ENCODE measurements at places on chromosomes 12 and 14. TPM values are rescaled to one million over a fixed set of nuclear protein-coding genes. Genes with fewer than 3 reads are reported as not detected.
A peak's percentile ranks its signal among the peaks of the same experiment; 100 is the strongest.

Gene HAL
- 146 TPM for total RNA-seq

GRCh38 chr12:3491938-3492792 lies 1.2 kb downstream of the PRMT8 start:
- no peak for DNase-seq
- no peak overlapping the region for H3K27ac ChIP-seq
- no peak overlapping the region for H3K4me3 ChIP-seq
- H3K4me1 ChIP-seq: peaks cover 15% of the 10 kb centered on the region

DNA sequence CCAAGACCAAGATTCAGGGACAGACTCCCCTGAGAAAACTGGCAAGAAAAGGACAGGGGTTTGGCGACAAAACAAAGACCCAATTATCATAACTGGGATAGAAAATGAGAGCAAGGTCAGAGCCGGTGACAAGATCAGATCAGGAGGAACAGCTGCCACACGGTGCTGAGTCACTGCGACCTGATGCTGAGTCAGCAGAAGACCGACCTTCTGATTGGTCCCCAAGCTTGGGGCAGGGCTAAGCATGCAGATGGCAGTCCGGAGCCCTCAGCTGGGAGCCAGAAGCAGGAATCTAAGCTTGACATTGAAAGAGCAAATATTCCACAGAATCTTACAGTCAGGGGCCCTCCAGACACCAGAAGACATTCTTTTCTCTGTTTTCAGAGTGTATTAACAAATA lies 19.1 kb upstream of the ARMH4 start:
- peak overlapping the region; percentile 18 for H3K4me3 ChIP-seq
- H3K27ac ChIP-seq: peak overlapping the region; percentile 41
- no peaks in the 10 kb centered on the region for H3K27me3 ChIP-seq
- H3K4me1 ChIP-seq: peaks cover 8% of the 10 kb centered on the region

DNA sequence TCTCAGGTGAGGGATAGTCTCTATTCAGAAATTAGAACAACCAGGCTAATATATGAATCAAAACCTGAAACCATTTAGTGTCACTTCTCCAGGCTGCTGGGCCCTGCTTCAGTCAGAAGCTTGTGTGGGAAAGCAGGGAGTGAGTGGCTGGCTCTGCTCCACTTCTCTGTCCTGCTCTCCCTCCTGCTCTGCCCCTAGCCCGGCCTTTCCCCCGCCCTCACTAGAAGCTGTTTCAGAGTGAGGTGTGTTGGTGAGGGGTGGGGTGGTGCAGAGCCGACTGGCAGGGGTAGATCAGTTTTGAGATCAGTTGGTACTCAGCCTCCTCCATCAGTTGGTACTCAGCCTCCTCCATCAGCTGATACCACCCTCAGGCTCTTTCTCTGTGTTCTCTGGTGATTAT lies 7.0 kb upstream of the PPP1R1A start:
- H3K27me3 ChIP-seq: no peaks in the 10 kb centered on the region
- H3K4me1 ChIP-seq: peaks cover 5% of the 10 kb centered on the region
- H3K4me3 ChIP-seq: no peak overlapping the region

DNA sequence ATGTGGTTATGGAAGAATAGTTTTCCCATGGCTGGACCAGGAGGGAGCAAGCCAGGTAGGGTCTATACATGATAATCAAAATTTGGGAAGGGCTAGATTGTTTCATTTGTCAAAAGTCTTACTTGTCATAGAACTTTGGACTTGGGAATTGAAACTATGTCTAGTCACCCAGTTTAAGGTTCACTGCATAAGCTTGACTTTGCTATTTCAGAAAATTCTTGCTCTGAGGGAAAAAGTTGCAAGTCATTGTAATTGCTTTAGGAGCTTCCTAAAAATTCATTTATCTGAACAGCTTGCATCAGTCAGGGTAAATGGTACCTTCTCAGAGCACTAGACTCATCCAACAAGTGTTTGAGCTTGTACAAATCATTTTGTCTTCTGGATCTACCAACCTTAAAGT lies 1194.7 kb downstream of the GALC start:
- no peak overlapping the region for H3K27ac ChIP-seq
- no peaks in the 10 kb centered on the region for H3K36me3 ChIP-seq
- no peak for DNase-seq
- H3K4me1 ChIP-seq: peaks cover 4% of the 10 kb centered on the region
- no peaks in the 10 kb centered on the region for H3K27me3 ChIP-seq

- H3K27ac ChIP-seq: no peak overlapping the region
- DNase-seq: no peak
- peaks cover 3% of the 10 kb centered on the region for H3K36me3 ChIP-seq
- H3K27me3 ChIP-seq: no peaks in the 10 kb centered on the region
- no peaks in the 10 kb centered on the region for H3K4me1 ChIP-seq
- H3K4me3 ChIP-seq: no peak overlapping the region
Observed at GRCh38 chr14:60786905-60787304, 52.3 kb downstream of the MNAT1 start.

GRCh38 chr14:47194055-47194454 lies 481.4 kb downstream of the MDGA2 start:
- no peak overlapping the region for H3K4me3 ChIP-seq
- DNase-seq: no peak
- H3K36me3 ChIP-seq: no peaks in the 10 kb centered on the region
- no peak overlapping the region for H3K27ac ChIP-seq
- no peaks in the 10 kb centered on the region for H3K27me3 ChIP-seq

DNA sequence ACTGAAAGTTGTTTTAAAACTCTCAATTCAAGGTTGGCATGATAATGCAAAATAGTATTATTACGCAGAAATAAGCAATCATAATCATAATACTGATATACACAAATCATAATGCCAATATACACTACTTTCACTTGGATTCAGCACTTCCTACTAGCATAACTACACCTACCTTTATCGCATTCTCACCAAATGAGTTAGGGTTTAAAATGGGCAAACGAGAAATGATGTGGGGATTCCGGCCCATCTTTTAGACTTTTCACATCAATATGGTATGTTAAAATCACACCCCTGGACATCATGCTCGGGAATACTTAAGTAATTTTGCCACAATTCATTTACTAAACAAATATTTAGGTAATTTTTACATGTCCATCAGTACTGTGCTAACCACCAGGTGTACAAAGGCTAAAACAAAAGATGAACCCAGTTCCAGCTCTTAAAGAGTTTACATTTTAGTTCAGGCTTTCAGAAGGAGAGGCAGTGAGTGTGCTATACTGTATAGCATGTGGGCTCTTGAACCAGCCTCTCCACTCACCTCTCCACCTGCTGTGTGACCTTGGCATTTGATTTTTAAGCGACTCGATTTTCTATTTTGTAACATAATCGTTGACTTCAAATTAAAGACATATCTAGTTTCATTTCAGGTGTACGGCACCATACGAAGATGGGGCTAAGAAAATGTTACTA lies 1.1 kb upstream of the USP15 start:
- H3K4me3 ChIP-seq: peak overlapping the region; percentile 97
- H3K4me1 ChIP-seq: peaks cover 33% of the 10 kb centered on the region
- peak overlapping the region; percentile 98 for H3K27ac ChIP-seq
- no peaks in the 10 kb centered on the region for H3K27me3 ChIP-seq
- H3K36me3 ChIP-seq: no peaks in the 10 kb centered on the region
- no peak for DNase-seq

DNA sequence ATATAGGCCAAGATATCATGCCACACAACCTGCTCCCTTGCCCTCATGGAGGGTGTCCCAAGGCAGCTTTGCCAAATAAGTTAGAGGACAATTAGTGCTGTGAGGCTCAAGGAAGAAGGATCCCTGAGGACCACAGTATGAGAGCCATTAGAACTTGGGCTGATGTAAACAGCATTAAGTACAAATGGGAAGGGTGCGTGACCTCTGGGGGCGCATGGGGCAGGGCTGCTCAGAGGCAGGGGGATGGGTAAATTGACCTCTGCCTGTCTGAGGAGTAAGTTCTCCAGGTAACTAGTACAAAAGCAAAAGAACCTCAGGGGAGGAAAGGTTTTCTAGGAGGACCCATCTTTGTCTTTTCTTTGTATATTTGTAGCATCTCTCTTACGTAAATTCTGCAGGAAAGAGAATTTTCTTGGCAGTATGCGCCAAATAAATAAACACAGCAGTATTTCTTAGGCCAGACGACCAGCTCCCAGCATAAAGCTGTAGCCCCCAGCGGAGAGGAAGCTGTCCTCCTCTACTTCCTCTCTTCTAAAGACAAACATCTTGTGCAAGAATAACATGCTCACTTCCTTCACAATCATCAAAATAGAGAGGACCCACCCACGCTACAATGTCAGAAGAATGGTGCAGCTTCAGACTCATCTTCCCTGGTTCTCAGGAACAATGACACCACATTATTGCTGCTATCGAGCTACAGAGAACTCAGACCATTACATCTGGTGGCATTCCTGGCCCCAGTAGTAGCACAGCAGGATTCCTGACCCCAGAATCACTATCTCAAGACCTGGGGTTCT lies 16.4 kb upstream of the VWF start:
- peak overlapping the region; percentile 39 for H3K27ac ChIP-seq
- DNase-seq: no peak
- H3K4me3 ChIP-seq: no peak overlapping the region
- H3K4me1 ChIP-seq: peaks cover 7% of the 10 kb centered on the region
- H3K27me3 ChIP-seq: no peaks in the 10 kb centered on the region

DNA sequence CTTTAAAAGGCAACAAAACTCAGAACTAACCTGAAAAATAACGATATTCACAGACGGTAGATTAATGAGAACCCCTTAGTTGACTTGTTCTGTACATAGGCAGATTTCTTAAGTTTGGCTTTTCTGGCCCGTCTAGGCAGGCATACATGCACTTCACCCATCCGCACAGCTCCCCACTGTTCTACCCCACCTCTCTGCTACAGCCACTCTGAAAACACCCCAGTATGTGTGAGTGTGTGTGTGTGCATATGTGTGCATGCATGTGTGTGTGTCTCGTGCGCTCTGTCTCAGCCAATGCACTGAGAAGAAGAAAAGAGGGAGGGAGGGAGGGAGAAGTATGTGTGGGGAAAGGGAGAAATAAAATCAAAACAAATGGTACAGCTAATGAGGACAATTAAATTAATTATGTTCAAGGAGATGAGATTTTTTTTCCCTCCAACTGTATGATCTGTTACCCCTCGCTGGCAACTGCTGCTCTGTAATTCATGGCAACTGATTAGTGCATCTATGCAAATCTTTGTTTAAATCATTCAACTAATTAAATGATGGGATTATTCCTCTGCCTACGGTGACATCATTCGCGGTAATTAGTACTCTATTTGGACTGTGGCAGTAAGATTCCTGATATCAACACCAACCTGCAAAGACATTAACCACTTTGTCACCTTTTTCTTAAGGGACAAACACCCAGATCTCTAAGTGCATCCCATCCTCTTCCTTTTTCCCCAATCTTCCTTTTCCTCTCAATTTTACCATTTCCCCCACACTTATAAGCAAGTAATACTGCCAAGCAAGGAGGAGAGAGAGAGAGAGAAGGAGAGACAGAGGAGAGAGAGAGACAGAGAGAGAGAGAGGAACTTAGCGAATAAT lies 2.2 kb upstream of the LMO3 start:
- H3K27me3 ChIP-seq: peaks cover 24% of the 10 kb centered on the region
- DNase-seq: no peak
- no peak overlapping the region for H3K27ac ChIP-seq
- no peaks in the 10 kb centered on the region for H3K36me3 ChIP-seq
